ENCODE measurements at places on chromosomes 4 and X.

DNA sequence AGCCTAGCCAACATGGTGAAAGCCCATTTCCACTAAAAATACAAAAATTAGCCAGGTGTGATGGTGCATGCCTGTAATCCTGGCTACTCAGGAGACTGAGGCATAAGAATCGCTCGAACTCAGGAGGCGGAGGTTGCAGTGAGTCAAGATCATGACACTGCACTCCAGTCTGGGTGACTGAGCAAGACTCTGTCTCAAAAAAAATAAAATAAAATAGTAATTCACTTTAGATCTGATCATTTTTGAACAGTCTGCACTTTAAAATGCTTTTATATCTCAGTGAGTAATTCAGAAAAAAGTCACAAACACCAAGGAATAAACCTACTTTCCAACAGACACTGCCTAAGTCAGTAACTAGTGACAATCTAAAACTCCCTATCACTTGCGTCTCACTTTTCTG lies 25.6 kb upstream of the CORIN start:
- DNase-seq = no peak

DNA sequence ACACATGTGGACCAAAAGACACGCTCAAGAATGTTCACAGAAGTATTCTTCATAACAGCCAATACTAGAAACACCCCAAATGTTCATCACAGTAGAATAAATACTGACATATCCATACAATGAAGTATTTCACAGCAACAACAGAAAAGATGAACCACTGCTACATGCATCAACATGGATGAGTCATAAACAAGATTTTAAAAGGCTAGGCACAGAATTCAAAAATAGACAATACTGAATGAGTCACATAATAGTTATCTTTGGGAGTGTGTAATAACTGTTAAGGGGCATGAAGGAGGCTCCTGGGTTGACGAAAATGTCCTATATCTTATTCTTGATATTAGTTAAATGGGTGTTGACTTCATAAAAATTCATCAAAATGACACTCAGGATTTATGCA lies 43.5 kb downstream of the CLOCK start:
- no peak for DNase-seq

- DNase-seq = no peak
Measured at GRCh38 chr4:111689731-111690130, 455.5 kb upstream of the FAM241A start.

- DNase-seq = no peak
Measured at GRCh38 chrX:23451266-23451665, 116.6 kb downstream of the PTCHD1 start.

GRCh38 chr4:40300371-40301162 lies 34.6 kb upstream of the CHRNA9 start:
- no peak for DNase-seq

DNA sequence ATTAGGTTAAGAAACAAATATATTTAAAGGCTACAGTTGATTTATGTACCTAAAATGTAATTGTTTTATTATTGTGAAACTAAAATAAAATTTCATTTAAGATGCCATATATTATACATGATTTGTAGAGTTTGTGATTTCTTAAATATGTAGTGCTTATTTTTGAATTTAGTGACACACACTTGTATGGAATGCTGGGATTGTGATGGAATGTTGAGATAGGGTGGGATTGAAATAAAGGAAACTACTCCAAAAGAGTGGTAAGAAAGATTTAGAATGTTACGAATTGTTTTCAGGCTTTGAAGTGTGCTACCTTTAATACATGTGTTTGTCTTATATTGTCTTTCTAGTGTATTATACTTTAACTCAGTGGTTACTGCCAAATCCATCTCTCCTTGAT lies 330.3 kb upstream of the PITX2 start:
- DNase-seq = no peak
